Tibial nerve (tissue), 4 donors: ENCODE measurements at places on chromosomes 7 and 10. TPM values are rescaled to one million over a fixed set of nuclear protein-coding genes. Genes with fewer than 3 reads are reported as not detected.

The BAMBI gene
- total RNA-seq, result 13.5 TPM

GRCh38 chr7:39826166-39826565 is 123.9 kb upstream of the CDK13 start:
- H3K4me1 ChIP-seq, result no peaks in the 10 kb centered on the region
- H3K27ac ChIP-seq, result no peak overlapping the region
- DNase-seq, result no peak
- H3K36me3 ChIP-seq, result no peaks in the 10 kb centered on the region

DNA sequence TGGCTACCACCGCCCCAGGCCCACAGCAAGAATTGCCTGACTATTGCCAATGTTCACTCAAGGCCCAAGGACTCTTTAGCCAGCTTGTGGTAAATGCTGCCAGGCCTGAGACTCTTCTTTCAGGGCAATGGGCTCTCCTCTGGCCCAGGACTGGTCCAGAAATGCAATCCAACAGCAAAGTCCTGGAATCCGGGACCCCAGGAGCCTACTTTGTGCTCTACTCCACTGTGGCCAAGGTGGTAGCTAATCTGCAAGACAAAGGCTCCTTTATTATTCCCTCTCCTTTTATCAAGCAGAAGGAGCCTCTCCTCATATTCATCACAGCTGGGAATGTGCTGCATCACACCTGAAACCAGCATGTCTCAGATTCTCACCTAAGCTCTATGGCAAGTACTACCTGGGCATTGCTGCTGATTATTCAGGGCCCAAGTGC is 107.6 kb upstream of the PRSS58 start:
- DNase-seq, result no peak
- no peaks in the 10 kb centered on the region for H3K36me3 ChIP-seq
- no peaks in the 10 kb centered on the region for H3K27me3 ChIP-seq

- H3K4me3 ChIP-seq, result no peak overlapping the region
Observed at GRCh38 chr7:40698214-40698920, 563.6 kb downstream of the SUGCT start.

The NPSR1 gene
- total RNA-seq, result not detected

The ERVW-1 gene
- not detected for total RNA-seq

GRCh38 chr10:127447197-127447596 is 101.9 kb upstream of the NPS start:
- no peaks in the 10 kb centered on the region for H3K27me3 ChIP-seq
- no peaks in the 10 kb centered on the region for H3K36me3 ChIP-seq
- H3K27ac ChIP-seq, result no peak overlapping the region
- DNase-seq, result no peak
- no peak overlapping the region for H3K4me3 ChIP-seq

The GBX1 gene
- not detected for total RNA-seq

The SLC29A4 gene
- total RNA-seq, result 2.4 TPM

The TCF7L2 gene
- total RNA-seq, result 27.8 TPM

The CDNF gene
- total RNA-seq, result 5.0 TPM

The EGR2 gene
- 35.4 TPM for total RNA-seq

- no peak overlapping the region for H3K4me3 ChIP-seq
- no peaks in the 10 kb centered on the region for H3K36me3 ChIP-seq
- no peak for DNase-seq
- H3K27ac ChIP-seq, result no peak overlapping the region
- no peaks in the 10 kb centered on the region for H3K4me1 ChIP-seq
- H3K27me3 ChIP-seq, result no peaks in the 10 kb centered on the region
Observed at GRCh38 chr7:108659261-108659660, 89.6 kb downstream of the DNAJB9 start.

DNA sequence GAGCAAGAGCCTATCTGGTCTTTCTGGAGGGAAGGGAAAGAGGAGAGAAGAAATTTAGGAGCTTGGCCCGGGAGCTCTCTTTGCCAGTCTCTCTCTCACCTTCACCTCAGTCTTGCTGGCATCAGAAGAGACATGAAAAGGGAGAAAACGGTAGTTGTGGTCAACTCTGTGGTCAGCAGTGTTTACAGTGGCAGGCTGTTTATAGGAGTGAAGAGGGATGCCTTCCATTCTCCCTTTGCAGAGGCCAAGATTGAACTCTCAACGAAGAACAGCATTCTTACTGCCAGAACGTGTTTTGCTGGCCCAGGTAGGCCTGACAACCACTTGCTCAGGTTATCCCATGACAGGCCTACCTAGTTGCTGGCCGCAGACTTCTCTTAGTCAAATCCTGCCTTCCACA is 133.3 kb downstream of the CCDC3 start:
- H3K27me3 ChIP-seq, result no peaks in the 10 kb centered on the region
- H3K27ac ChIP-seq, result no peak overlapping the region
- no peak overlapping the region for H3K4me3 ChIP-seq
- H3K36me3 ChIP-seq, result no peaks in the 10 kb centered on the region

DNA sequence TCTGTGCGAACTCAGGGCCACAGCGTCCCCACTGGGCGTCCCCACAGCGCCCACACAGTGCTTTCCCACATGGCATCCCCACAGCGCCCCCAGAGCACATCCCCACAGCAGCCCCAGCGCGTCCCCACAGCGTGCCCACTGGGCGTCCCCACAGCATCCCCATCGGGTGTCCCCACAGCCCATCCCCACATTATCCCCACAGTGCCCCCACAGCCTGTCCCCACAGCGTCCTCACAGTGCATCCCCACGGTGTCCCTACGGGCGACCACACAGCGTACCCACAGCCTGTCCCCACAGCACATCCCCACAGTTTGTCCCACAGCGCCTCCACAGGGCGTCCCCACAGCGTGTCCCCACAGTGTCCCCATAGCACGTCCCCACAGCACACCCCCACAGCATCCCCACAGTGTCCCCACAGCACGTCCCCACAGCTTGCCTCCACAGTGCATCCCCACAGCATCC is 131.6 kb downstream of the ACTR3B start:
- no peaks in the 10 kb centered on the region for H3K36me3 ChIP-seq
- H3K4me3 ChIP-seq, result no peak overlapping the region
- no peak for DNase-seq
- H3K27ac ChIP-seq, result no peak overlapping the region

The CHST15 gene
- total RNA-seq, result 29.8 TPM

DNA sequence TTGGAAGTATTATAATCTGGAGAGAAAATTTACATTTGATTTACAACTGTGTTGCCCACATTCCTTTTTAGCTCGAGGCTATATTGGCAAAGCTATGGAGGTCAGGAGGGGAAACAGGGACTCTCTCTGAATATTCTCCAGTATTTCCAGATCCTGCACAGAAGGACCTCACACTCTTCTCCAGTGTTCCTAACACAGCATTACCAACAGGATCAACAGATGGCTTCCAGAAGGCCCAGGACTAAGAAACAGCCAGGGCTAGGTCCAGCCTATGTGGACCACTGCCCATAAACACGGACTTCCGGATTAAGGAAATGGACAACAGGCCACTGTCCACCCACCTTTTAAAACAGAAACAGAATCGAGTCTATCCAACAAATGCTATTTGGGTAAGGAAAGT is 65.3 kb downstream of the CHCHD3 start:
- H3K36me3 ChIP-seq, result no peaks in the 10 kb centered on the region
- no peaks in the 10 kb centered on the region for H3K4me1 ChIP-seq
- no peak overlapping the region for H3K4me3 ChIP-seq
- no peaks in the 10 kb centered on the region for H3K27me3 ChIP-seq
- H3K27ac ChIP-seq, result no peak overlapping the region

DNA sequence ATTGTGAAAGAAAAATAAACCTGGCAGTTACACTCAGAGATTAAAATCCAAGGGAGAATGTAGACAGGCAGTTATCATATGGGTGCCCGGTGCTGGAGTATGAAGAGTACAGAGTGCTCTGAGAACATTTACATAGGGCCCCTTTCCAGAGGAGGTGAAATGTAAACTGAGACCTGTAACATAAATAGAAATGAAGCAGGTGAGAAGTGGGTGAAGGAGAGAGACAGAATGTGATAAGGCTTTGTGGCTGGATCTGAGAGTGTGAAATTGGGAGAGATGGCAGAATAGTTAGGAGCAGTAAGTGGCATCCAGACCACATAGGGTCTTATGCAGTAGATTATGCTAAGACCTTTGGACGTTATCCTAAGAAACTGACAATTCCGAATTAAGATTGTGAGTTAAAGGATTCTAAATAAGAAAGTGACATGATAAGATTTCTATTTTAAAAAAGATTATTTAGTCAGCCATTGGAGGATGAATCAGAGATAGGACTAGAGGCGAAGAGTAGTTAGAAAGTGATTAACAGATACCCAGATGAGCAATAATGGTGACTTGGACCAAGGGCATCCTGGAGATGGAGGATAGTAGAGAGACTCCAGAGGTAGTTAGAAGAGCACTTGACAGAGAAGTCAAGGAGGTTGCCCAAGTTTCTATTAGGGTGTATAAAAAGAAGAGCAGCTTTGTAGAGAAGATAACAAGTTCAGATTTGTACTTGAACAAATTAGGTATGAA is 36.7 kb downstream of the DNAH11 start:
- DNase-seq, result no peak
- no peaks in the 10 kb centered on the region for H3K27me3 ChIP-seq
- H3K4me1 ChIP-seq, result no peaks in the 10 kb centered on the region

DNA sequence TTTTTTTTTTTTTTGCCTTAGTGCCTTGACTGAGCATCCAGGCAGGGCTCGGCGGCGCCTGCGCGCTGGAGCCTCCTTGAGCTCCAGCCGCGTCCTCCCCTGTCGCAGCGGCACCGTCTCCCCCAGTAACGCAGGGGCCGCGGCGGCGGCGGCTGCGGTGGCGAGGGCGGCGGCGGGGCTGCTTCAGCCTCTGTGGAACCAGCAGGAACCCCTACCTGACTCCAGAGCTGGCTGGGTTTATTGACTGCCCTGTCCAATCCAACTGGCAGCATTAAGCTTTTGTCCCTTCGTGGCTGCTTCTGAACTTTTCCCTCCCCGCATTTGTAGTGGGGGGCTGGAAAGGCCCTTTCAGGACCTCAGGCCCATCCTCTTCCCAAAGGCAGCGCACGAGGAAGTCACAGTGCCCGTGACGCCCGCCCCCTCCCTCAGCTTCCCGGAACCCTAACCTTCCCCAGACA is at the start of gene GPR85:
Gene GPR85 (minus strand): TSS at position 397 of the 458 bp plus-strand sequence. CDS start 2,106 bp downstream, outside the sequence.
- no peaks in the 10 kb centered on the region for H3K27me3 ChIP-seq
- H3K4me3 ChIP-seq, result peak within 1 kb of the TSS; percentile 58
- no peaks in the 10 kb centered on the region for H3K4me1 ChIP-seq
- DNase-seq, result no peak
- H3K27ac ChIP-seq, result peak within 1 kb of the TSS; percentile 42

The NEUROG3 gene
- not detected for total RNA-seq

DNA sequence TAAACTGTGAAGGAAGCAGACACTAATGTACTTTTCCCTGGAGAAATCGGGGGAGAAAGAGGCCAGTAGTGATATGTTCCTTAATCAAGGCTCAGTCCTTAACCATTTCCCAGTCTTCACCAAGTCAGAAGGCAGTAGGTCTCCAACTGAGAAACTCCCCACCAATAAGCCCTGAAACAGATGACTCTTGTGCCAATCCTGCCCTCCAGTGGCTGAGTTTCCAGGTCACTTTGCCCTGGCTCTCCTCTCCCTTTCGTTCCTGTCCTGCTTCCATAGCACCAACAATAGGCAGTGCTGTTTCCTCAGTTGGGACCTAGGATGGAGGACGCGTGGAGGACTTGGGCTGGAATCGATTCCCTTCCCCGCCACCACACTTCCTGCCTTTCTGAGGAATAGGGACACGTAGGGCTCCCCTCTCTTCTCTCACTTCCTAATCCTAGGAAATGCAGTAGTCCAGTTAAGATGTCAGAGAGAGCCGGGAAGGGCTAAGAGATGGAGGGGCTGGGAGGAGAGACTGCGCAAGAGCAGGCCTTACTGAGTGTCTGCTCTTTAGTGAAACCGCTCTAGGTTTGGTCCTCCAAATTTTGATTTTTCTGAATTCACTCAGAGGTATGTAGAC is 23.4 kb downstream of the ATOH7 start:
- H3K4me3 ChIP-seq, result no peak overlapping the region
- H3K4me1 ChIP-seq, result no peaks in the 10 kb centered on the region
- no peak for DNase-seq
- H3K27ac ChIP-seq, result no peak overlapping the region
- no peaks in the 10 kb centered on the region for H3K27me3 ChIP-seq

DNA sequence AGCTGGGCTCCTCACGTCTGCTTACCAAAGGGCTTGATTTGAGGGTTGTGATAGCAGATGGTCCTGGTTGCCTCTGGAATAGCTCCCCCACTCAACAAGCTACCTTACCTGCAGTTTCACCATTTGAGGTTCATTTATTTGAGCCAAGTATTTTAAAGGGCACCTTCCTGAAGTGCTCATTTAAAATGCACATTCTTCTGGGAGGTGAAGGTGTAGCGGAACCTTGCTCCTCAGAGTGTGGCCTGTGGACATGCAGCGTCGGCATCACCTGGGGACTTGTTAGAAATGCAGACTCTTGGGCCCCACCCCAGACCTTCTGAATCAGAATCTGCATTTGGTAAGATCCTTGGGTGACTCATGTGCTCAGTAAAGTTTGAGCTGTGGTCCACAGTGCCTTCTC is 2.3 kb downstream of the CDH23 start:
- no peak for DNase-seq
- H3K4me1 ChIP-seq, result peaks cover 11% of the 10 kb centered on the region
- H3K27ac ChIP-seq, result no peak overlapping the region
- H3K4me3 ChIP-seq, result no peak overlapping the region
- no peaks in the 10 kb centered on the region for H3K36me3 ChIP-seq

DNA sequence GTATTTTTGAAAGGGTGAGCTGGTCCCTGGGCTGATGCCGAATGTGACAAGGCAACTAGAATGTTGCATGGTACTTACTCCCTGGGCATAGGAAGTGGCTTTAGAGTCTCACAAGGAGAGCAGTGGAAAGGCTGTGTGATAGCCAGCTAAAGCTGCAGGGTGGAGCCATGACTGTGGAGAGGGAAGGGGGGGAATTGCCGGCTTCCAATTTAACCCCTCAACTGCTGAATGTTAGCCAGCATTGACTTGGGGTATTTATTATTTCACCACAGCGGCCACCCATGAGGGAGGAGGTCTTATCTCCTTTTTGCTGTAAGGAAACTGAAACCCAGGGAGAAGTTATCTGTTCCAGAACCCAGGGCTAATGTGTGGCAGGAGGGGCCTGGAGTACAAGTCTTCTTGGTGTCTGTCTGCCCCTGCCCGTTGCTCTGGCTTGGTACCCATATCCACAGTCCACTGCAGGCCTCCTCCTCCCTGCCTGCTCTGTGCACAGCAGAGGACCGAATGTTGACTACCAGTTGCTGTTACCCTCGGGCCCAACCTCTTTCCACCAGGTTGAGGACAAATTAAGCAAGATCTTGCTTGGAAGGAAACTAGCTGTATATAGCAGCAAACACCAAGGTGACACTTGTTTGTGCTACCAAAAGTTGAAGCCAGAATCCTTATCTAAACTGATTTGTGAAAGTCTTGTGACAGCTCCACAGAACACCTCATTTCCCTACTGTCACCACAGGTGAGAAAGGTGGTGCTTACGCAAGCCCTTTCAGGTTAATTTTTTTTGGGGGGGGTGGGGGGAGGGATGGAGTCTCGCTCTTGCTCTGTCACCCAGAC is 37.6 kb downstream of the WBP1L start:
- H3K4me1 ChIP-seq, result no peaks in the 10 kb centered on the region
- no peaks in the 10 kb centered on the region for H3K36me3 ChIP-seq
- no peak for DNase-seq
- peak overlapping the region; percentile 69 for H3K27ac ChIP-seq
- no peak overlapping the region for H3K4me3 ChIP-seq

GRCh38 chr10:128125416-128125943 is 743 bp downstream of the MKI67 start:
- no peak for DNase-seq
- peaks cover 22% of the 10 kb centered on the region for H3K4me1 ChIP-seq
- no peaks in the 10 kb centered on the region for H3K36me3 ChIP-seq
- H3K27me3 ChIP-seq, result peaks cover 43% of the 10 kb centered on the region
- peak overlapping the region; percentile 25 for H3K4me3 ChIP-seq
